Forelimb muscle (tissue), 1 donor: ENCODE measurements at places on chromosomes 12 and 14. TPM values are rescaled to one million over a fixed set of nuclear protein-coding genes. Genes with fewer than 3 reads are reported as not detected.

The MEG3 gene
- polyA plus RNA-seq = 6,363 TPM

The C14orf132 gene
- polyA plus RNA-seq = 17.4 TPM

The LRP1-AS gene
- 0.77 TPM for polyA plus RNA-seq

The NFE2 gene
- 2.3 TPM for polyA plus RNA-seq

The KRT78 gene
- polyA plus RNA-seq = not detected

- no peak for DNase-seq
These were observed 1951.9 kb upstream of the SEL1L start for GRCh38 chr14:83485591-83485990.

GRCh38 chr14:64691376-64691775 lies 12.8 kb upstream of the PLEKHG3 start:
- no peak for DNase-seq

DNA sequence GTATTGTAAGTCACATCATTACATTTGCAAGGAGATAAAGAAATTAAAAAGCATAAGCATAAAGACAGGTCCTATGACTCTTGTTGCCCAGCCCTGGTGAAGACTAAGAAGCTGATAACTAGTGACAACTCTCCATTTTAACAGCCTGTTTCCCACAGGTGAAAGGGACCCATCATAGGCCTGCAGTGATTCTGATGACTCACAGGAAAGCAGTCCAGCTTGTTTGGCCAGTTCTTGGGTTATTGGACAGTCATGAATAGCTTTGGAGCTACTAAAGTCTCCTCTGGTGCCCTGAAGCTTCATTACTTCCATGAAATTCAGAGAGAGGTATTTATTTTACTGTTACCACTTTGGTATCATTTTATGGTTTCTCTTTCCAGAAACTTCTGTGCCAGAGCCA lies 55.5 kb upstream of the DYRK2 start:
- no peak for DNase-seq

DNA sequence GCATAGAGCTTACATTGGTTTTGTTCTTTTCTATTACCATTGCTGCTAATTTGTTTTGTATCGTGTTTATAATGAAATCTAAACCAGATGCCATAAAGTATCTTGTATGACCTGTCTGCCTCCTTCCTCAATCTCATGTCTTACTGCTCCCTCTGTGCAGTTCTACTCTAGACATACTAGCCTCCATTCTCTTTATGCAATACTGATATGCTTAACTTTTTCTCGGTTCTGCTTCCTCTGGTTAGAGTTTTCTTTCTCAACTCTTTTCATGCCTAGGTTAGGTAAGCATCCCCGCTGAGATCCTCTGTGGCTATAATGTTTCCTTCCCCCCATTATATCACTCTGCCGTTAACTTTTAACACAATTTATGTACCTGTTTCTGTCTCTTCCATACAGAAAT lies 852.3 kb downstream of the TRHDE start:
- DNase-seq = no peak

- no peak for DNase-seq
These were observed 15.6 kb downstream of the ERG28 start for GRCh38 chr14:75645056-75645455.

GRCh38 chr12:51846271-51846691 lies 2.2 kb downstream of the FIGNL2 start:
- DNase-seq = no peak

- DNase-seq = no peak
These were observed 87.3 kb upstream of the HECTD1 start for GRCh38 chr14:31294746-31295405.

GRCh38 chr12:92847368-92847767 lies 81.7 kb downstream of the EEA1 start:
- no peak for DNase-seq

GRCh38 chr14:92341791-92342190 lies 18.8 kb downstream of the SLC24A4 start:
- no peak for DNase-seq

- DNase-seq = no peak
These were observed 21.5 kb downstream of the CCDC88C start for GRCh38 chr14:91396013-91396660.

GRCh38 chr12:130849561-130850417 lies 10.7 kb upstream of the STX2 start:
- no peak for DNase-seq

- DNase-seq = no peak
These were observed 12.6 kb upstream of the FAIM2 start for GRCh38 chr12:49916129-49916919.

DNA sequence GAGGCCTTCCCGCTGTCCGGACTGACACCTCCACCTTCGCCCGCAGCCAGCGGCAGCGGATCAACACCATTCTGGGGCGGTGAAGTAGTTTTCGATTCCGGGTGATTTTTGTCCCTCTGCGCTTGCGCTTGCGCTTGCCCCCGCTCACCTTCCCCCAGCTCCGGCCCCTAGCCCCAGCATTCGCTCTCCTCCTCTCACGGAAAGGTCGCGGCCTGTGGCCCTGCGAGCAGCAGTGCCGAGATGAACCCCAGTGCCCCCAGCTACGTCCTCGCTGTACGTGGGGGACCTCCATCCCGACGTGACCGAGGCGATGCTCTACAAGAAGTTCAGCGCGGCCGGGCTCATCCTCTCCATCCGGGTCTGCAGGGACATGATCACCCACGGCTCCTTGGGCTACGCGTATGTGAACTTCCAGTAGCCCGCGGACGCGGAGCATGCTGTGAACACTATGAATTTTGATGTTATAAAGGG lies 22.7 kb upstream of the SRGAP1 start:
- no peak for DNase-seq

DNA sequence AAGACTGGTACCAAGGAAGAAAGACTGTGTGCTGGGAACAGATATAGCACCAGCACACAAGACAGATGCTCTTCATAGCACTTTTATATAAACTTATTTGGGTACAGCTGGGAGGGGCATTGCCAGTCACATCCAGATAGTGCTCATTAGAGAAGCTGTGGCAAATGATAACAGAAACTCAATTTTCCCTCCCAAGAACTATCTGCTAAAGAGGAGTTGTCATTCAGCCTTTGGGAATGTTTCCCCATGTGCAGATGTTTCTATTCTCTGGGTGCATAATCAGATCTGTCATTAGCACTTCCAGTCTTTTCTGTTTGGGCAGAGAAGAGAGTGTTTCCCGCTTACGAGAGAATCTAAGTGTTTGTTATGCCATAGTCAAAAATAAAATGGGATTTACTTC lies 714.9 kb upstream of the MDGA2 start:
- DNase-seq = no peak

DNA sequence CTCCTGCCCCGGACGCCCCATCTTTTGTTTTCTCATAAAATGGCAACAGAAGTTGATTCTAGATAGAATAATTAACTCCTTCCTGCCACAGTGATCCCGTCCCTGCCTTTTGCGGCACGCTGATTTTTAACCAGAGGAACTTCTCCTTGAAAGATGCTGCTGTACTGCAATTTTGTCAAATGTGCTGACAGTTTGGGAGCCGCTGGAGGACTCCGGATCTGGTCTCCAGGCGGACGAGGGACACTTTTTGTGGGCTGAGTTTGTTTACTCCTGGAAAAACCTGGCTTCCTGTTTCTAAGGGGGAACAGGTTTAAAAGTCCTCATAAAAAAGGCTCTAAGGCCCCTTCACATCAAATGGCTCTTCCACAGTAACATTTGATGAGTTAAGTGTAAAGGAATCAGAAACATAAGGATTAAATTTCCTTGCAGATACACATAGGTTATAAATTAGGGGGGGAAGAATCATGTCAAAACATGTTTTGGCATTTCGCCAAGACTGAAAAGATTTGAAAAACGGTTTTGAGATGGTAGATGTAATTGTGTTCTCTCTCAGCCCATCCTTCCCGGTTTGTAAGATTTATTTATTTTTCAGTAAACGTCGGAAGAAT lies 15.5 kb downstream of the FZD10 start:
- DNase-seq = no peak

GRCh38 chr14:101354726-101355125 lies 206.6 kb upstream of the DIO3 start:
- no peak for DNase-seq

DNA sequence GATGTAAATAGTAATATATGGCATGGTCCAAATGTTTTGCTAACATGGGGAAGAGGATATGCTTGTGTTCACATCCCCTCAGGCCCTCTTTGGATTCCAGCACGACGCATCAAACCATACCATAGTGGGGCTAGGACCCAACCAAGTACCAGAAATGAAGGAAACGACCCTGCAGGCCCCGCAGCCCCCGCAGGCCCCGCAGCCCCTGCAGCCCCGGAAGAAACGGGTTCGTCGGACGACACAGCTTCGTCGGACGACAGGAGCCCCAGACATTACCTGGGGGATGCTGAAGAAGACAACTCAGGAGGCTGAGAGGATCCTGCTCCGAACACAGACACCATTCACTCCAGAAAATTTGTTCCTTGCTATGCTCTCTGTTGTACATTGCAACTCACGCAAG lies 119.9 kb downstream of the PPHLN1 start:
- no peak for DNase-seq

GRCh38 chr14:36726128-36726527 lies 64.5 kb downstream of the PAX9 start:
- DNase-seq = no peak
